ENCODE measurements at places on chromosomes 1 and 21.

DNA sequence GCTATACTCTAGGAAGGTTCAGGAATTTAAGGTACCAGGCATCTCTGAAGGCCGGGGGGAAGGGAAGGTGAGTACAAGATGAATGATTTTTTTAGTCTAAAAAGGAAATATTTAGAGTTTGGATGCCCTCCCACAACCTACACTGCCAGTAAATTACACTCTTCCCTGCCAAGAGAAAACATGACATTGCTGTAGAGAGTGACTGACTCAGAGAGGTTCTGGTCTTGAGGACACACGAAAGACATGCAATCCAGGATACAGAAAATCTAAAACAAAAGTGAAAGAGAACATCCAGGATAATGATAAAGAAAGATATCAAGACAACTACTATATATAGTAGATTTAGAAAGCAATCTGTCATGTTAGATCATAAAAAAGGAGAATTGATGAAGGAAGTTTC lies 200.5 kb downstream of the TYW3 start:
- no peak for DNase-seq

DNA sequence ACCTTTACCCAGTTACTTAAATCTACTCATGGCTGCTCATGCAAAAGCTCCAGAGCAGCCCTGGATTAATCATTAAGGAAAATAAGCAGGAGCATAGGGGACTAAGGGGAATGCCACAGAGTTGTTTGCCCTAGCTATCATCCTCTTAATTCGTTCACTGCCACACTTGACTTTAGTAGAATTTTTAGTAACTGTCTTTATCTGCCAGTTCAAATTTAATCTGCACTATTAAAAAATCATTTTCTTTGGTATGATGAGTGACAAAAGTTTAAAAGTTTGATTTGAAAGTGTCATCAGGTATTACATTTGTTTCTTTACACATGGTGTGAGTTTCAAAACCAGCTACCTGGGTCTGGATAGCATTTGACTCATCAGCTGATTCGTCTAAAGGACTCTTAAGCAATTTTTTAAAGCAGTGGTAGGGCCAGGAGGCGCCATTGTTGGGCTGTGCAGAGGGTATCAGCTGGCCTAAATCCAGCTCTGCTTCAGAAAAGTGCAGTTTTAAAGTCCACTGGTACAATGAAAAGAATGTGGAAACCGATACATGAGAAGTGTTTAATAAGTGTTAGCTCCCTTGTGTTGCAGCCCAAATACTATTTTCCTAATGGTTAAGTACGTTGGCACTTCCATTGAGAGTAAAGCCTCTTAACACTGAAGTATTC lies 69.9 kb upstream of the DR1 start:
- no peak for DNase-seq

DNA sequence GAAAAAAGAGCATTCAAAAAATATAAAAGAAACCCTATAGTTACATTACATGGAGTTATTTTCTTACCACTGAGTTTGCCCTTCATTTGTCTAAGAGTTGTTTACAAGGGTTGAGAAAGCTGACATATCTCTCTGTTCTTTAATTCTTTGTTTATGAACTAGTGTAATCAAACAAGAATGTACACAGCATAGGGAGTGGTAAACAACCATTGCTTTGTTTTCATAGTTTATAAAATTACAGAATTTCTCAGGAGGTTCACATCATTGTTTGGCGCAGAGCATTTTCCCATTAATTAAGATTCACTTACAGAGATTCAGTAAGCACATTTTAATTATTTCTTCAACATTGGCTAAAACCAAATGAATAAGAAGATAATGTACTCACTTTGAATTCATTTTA lies 87.6 kb downstream of the IFI44 start:
- no peak for DNase-seq

DNA sequence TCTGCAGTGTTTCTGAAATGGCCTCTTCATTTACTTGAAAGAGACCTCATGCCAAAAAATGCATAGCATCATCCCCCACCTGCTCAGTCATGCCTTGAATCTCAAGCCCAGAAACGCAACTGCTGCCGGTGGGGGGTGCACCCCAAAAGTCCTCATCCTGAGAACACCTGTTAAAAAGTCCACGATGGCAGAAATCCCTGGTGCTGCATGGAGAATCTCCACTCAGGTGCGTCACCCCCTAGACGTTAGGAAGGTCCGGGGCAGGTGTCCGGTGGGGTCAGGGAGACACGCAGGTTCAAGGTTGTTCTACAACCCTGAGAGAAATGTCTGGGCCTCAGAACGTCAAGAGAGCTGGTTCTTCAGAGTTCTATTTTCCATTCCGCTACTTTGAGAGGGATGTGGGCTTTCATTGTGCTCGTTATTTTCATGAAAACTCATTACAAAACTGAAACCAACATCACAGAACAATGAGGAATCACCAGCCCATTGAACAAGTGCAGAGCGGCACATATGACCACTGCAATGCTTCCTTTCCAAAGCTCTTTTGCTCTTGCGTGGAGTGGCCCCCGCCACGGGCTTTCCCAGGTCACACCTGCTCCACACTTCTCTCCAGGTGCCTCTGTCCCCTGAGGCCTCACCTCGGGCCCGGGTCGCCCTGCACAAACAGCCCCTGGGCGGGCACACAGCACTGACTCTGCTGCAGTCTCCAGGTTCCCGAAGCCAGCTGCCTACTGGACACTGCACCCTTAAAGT lies 201.9 kb downstream of the TOMM20 start:
- no peak for DNase-seq

DNA sequence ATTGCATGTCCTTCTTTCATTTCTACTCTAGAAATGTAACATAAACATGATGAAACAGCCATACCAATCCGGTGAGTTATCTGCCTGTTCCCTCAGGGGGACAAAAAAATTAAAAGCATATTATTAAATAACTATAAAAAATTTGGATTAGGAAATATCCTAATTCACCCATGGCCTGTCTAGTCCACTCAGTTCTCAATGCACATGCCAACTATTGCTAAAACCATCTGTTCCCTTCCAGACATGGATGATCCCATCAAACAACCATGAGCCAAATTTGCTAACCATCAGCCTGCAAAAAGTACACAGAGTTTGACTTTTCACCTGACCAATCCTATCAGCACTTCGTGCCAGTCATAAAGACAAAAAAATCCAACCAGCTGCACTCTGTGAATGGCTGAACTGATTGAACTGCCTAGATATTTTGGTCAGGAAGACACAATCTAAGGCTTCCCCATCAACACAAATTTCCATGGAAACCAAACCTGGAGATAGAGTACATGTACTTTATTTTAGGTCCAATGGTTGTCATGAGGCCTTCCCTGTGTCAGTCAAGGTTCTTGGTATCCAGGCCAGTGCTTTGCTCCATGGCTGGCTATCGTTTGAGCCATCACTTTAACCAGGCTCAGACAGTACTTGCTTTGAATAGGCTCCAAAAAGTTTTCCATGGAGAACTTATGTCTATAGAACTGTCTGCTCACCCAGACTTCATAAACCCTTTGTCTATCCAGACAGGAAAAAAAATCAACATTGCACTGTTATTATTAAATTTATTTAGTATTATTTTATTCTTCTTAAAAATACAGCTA lies 570.8 kb downstream of the LTN1 start:
- DNase-seq = no peak

DNA sequence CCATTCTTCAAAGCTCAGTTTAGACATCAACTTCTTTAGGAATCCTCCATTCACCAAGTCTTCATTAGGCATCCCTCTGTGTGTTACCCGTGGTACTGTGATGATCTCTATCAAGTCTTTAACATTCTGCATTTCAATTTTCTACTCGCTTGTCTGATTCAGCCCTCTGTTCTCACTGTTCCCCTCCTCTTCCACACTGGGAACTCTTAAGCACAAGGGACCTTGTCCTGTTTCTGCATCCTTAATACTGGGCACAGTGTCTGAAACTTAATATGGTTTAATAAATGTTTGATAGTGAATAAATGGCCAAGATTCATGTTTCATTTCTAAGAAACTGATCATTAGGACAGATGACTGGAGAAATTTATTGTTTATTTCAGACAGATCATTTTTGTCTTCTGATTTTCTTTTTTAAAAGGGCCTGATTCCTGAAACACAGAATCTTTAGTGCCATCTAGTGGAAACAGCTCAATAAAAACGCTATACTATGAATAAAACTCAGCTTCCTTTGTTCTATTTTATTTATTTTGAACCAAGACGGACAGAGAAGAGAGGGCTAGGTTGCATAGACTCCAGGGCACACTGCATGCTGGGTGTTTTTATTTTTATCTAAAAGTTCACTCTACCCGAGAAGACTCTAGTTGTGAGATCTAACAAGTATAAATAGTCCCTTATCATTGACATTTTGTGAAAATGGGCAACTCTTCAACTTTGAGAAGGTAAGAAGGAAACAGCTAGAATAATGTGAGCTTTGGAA lies 7.0 kb upstream of the TRIM45 start:
- DNase-seq = no peak

- DNase-seq = no peak
Measured at GRCh38 chr1:230250666-230251065, 175.5 kb downstream of the PGBD5 start.

GRCh38 chr1:25700626-25701025 lies 84.0 kb downstream of the MAN1C1 start:
- no peak for DNase-seq

Data from mucosa of descending colon (tissue), 3 donors.